Ascending aorta (tissue), 2 donors: ENCODE measurements at places on chromosomes 13 and 19. TPM values are rescaled to one million over a fixed set of nuclear protein-coding genes. Genes with fewer than 3 reads are reported as not detected.

- no peak for DNase-seq
Measured at GRCh38 chr13:104592545-104593250, 1526.5 kb upstream of the SLC10A2 start.

- DNase-seq: no peak
Measured at GRCh38 chr13:46184277-46184699, 2.3 kb upstream of the LCP1 start.

DNA sequence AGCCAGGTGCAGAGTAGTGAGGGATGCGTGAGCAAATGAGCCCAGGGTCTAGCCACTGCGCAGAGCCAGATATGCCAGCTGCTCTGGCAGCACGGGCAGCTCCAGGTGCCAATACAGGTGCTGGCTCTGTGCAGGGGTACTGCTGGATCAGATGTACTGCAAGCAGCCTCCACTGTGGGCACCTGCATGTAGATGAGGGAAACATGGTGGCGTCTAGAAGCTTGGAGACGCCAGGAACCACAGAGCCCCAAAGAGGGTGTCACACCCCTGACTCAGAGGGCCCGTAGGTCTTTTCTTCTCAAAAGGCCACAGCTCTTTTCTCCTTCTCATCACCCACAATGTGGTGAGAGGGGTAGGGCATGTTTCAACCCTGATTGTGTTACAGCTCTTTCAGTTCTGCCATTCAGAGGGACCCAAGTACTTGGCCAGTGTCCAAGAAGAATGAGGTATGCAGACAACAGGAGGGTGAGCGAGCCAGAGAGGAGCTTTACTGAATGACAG lies 244.4 kb upstream of the SLITRK1 start:
- no peak for DNase-seq

- no peak for DNase-seq
Measured at GRCh38 chr13:60562096-60562780, 165.2 kb downstream of the TDRD3 start.

GRCh38 chr19:19532806-19533701 lies 4.3 kb downstream of the YJEFN3 start:
- DNase-seq: no peak

DNA sequence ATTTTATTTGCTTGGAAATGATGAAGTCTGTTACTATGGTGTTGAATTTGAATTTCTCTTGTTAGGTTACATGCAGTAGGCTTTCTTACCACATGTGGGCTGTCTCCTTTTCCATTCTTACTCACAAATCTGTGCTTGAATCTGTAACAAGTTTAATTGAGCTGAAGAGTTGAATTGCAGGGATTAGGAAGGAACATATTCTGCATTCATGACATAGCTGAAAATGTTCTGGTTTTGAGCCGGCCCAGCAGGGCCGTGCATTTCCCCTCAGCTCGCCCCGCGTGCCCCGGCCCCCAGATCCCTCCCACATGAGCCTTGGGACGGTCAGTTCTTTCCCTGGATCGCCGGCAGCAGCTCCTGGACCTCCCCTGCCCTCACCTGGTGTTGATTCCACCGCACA lies 28.1 kb downstream of the TFDP1 start:
- DNase-seq: no peak

- peak; percentile 99 for DNase-seq
Measured at GRCh38 chr19:2041683-2042484, 9.2 kb downstream of the MKNK2 start.

DNA sequence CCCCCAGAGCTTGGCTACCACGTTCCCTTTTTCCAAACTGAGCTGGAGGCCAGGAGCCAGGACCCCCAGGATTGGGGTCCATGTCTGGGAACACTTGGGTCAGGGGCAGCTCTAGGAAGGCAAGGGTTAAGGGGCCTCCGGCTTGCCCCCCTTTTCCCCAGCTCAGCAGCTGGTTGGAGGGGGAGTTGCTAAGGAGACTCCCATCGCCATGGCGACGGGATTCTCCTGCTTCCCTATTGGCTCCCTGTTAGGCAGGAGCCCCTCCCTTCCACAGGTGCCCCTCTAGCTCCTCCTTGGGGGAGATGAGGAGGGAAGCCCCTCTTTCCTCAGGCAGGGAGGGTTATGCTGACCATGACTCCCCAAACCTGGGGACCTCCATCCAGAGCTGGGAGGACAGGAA lies 33.9 kb downstream of the PDE4A start:
- no peak for DNase-seq

GRCh38 chr19:40640744-40641143 lies 39.6 kb downstream of the LTBP4 start:
- DNase-seq: no peak

GRCh38 chr19:10881403-10882107 lies 10.2 kb downstream of the CARM1 start:
- DNase-seq: no peak

CYP2A6 gene
- total RNA-seq: not detected

PRKD2 gene
- total RNA-seq: 101 TPM

BRME1 gene
- total RNA-seq: not detected

ITGBL1 gene
- 47.1 TPM for total RNA-seq

ABHD8 gene
- total RNA-seq: 32.2 TPM

IL27RA gene
- total RNA-seq: 4.2 TPM

NCR1 gene
- not detected for total RNA-seq

CD177 gene
- total RNA-seq: not detected
